ENCODE measurements at places on chromosomes 3 and 15.

- DNase-seq = no peak
Measured at GRCh38 chr15:74428442-74428787, 5.3 kb downstream of the SEMA7A start.

DNA sequence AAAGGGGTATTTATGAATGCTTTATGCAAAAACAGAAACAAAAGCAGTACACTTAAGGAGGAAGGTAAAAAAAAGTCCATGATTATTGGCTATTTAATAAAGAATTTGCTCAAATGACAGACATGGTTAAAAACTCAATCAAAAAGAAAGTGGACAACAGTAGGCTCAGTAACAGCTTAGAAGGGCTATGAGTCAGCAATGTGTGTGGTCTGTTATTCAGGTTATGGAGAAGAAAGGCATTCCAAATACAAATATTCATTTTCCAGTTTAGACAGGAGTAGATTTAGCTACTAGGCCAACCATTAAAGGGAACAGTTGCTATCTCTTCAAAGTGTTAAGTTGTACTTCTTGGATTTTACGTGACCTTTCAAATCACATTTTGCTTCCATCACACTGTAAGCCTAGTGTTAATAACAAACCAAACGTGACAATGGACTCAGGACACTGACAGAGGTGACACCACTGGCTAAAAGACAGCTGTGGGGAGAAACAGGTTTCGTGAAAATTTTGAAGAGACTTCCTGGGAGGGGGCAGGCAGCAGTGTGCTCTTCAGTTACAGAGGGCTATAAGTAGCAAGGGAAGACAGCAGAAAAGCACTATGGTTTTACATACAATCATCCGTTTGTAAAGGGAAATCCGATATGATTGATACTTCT, 41.7 kb upstream of the MYO5C start:
- no peak for DNase-seq

- DNase-seq = no peak
Measured at GRCh38 chr15:34241376-34242330, 16.8 kb downstream of the EMC4 start.

GRCh38 chr3:135694142-135694541, 271.4 kb upstream of the PPP2R3A start:
- no peak for DNase-seq

DNA sequence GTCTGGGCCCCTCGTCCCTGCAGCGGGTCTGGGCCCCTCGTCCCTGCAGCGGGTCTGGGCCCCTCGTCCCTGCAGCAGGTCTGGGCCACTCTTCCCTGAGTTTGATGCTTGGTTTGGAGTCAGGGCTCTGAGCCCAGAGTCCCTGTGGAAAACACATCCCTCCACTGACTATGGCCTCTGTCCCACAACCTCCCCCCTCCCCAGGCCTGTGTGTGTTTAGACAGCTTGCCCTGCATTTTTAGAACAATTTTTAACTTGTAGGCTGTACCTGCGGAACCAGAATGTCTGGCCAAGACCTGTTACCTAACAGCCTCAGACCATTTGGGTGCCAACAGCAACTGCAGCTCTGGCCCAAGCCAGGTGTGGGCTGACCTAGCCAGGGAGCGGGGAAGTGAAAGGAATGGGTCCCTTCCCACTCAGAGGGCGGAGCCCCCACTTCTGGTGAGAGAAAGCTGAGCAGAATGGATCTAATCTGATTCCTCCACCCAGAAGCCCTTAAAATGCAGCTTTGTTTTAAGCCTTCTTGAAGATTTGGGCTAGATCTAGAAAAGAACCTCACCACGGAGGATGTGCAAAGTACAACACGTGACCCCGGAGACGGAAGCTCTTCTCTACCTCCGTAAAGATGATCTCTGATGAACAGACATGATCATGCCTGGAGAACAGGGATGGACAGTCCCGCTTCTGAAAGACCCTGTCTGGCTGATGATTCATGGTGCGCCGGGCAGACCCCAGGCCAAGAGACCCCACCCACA, 60.5 kb upstream of the TFRC start:
- DNase-seq = no peak

GRCh38 chr3:16923112-16923511, 38.4 kb downstream of the PLCL2 start:
- no peak for DNase-seq

DNA sequence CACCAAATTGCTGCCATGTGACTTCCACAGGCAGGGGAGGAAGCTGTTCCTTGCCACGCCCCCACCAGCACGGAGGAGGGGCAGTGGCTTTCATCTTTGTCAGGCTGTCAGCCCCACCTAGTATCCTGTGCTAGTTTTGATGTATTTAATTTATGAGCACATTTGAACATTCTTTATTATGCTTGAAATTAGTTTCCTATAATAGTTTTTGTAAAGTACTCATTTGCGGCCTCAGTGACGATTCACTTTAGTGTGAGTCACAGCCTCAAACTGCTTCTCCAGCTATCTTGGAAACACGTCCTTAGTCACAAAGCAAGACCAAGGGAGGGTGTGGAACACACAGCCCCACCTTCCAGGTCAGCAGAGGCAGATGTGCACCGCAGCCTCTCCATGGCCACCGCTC, 239.9 kb upstream of the ATP10A start:
- no peak for DNase-seq

GRCh38 chr15:54033869-54034458, 55.7 kb downstream of the UNC13C start:
- no peak for DNase-seq

GRCh38 chr3:191502583-191502982, 41.6 kb downstream of the PYDC2 start:
- DNase-seq = no peak

DNA sequence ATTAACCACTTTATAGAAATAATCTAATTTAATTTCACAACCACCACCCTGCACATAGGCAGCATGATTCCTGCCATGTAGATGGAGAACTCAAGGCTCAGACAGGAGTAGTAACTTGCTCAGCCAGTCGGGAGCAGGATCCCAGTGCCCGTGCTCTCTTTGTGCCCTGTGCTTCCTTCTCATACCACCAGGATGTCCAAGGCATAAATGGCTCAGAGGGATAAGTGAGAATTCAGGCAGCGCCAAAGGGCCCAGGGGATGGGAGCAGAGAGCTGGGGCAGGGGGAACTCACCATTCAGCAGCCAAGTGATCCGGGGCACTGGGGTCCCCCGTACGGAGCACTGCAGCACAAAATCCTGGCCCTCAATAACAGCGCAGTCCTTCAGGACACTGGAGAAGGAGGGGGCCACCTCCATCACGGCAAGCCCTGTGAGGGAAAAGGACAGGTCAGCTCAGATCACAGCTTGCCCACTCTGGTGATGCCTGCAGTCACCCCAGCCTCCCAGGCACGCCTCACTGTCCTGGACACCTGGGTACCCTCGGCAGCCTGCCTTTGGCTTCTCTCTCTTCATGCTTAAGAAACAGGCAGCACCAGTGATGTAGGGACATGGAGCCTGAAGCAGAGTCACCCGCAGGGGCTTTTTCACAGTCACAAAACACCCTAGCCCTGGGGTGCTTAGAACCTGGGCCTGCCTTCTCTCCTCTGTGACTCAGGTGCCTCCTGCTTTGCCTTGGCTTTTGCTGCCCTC, 141.0 kb upstream of the HACD2 start:
- DNase-seq = no peak

- no peak for DNase-seq
Measured at GRCh38 chr15:38755718-38756117, 191.1 kb upstream of the RASGRP1 start.

GRCh38 chr3:157718800-157719199, 215.6 kb upstream of the VEPH1 start:
- no peak for DNase-seq

DNA sequence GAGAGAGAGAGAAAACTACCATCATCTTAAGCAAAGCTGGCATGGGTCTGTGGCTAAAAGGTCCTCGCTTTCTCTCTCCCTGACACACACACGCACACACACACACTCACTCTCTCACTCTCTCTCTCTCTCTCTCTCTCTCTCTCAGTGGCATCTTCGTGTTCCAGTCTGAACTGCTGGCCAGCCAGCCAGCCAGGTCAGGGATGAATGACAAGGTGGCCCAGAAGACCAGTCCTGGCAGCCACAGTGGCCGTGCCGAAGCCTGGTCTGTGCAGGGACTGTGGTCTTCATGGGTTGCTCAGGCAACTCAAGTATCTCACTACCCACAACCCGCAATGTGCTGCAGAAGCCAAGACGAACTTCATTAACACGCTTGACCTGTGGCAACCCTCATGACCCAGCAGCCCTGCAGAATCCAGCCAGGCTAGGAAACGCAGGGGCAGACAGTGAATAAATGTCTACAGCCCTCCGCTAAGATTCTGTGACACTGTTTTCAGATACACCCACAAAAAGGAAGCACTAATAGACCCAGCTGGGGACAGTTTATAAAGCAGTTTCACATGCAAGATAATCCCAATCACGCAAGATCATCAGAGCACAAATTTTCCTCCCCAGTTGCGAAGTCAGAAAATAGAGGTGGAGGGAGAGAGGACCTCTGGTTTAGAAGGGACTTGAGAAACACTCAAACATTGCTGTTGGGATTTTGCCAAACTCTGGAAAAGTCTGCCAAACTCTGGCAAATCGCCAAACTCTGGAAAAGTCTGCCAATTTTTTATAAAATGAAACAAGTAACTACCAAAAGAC, 66.4 kb downstream of the XXYLT1 start:
- no peak for DNase-seq

DNA sequence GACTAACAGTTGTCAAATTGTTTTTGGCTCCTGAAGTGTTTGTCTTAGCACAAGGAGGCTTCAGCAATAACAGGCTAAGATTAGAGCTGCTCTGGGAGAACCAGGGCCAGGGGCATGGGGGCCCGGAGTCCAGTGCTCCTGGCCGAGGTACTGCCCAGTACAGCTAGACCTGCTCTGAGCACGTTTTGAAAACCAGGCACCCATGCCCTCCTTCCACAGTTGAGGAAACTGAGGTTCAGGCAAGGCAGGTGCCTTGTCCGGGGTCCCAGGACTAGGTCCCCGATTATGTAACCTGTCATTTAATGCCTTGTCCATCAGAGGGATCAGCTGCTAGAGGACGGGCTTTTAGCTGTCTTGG, 19.2 kb downstream of the KBTBD13 start:
- DNase-seq = no peak

GRCh38 chr15:39593656-39594445, 13.0 kb downstream of the THBS1 start:
- no peak for DNase-seq

GRCh38 chr15:42056934-42057798, 36.3 kb upstream of the PLA2G4E start:
- peak; percentile 82 for DNase-seq

GRCh38 chr15:27058939-27059338, 88.0 kb downstream of the GABRG3 start:
- DNase-seq = no peak

- peak; percentile 12 for DNase-seq
Measured at GRCh38 chr3:161349529-161350312, 21.6 kb downstream of the SPTSSB start.

GRCh38 chr15:59555696-59556095, 55.9 kb upstream of the GCNT3 start:
- DNase-seq = no peak

GRCh38 chr3:182682263-182683241, 110.8 kb upstream of the ATP11B start:
- peak; percentile 50 for DNase-seq

- no peak for DNase-seq
Measured at GRCh38 chr3:43185274-43185982, 79.5 kb upstream of the POMGNT2 start.

- no peak for DNase-seq
Measured at GRCh38 chr15:35810007-35810406, 264.0 kb upstream of the DPH6 start.

DNA sequence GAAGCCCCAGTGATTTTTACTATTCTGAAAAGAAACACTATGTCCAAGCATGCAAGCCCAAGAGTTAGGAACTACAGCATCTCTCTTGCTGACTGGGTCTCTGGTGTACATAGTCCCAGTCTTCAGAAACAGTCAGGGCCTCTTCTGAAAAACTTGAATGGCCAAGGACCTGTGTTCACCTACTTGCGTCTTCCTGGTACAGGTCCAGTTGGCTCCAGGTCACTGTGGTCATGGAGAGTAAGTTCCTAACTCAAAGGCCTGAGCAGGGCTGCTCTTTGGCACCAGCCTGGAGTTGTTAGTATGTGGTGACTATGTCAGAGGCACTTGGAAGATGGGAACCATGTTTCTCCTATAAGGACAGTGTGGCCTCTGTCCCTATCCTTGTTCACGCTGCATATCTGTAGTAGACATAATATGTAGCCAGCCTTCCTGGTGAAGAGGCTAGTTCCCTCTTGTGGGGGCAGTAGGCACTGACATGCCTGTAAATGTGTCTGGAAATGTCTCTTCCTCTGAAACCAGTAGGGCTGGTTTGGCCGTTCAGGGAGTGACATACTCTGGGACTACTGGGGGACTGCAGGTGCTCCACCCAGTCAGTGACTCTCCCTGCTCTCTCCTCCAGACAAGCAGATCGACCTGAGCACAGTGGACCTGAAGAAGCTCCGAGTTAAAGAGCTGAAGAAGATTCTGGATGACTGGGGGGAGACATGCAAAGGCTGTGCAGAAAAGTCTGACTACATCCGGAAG, 2.6 kb upstream of the RBM15B start:
- no peak for DNase-seq

DNA sequence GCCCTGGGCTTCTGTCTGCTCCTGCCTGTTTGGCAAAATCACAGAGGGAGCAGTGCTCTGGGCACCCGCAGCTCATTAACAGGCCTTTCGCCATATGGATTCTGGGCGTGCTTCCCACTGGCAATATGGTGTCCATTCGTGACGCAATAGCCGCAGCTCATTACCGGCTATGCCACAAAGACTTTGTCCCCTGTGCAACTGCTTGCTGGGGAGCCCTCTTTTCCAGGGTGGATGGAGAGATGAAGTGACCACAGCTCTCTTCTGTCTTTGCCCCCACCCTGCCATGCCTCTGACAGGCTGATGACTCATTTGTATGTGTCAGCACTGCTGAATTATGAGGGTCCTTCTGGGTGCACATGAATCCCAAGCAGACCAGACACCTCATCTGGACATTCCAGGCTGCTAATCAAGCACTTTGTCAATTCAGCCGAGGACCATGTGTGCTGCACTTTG, 214.3 kb upstream of the FEZF2 start:
- no peak for DNase-seq

DNA sequence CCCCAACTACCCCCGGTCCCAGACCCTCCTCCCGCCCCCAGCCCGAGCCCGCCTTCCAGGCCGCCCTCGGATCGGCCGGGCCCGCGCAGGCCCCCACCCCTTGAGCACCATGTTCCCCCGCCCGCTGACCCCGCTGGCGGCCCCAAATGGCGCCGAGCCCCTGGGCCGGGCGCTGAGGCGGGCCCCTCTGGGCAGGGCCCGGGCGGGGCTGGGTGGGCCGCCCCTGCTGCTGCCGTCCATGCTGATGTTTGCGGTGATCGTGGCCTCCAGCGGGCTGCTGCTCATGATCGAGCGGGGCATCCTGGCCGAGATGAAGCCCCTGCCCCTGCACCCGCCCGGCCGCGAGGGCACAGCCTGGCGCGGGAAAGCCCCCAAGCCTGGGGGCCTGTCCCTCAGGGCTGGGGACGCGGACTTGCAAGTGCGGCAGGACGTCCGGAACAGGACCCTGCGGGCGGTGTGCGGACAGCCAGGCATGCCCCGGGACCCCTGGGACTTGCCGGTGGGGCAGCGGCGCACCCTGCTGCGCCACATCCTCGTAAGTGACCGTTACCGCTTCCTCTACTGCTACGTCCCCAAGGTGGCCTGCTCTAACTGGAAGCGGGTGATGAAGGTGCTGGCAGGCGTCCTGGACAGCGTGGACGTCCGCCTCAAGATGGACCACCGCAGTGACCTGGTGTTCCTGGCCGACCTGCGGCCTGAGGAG, 472 bp downstream of the CHST14 start:
- DNase-seq = no peak
